CD4-positive, alpha-beta T cell treated with Interferon alpha-2 for 1 hour (primary cell): ENCODE measurements at places on chromosomes 11 and 22.

DNA sequence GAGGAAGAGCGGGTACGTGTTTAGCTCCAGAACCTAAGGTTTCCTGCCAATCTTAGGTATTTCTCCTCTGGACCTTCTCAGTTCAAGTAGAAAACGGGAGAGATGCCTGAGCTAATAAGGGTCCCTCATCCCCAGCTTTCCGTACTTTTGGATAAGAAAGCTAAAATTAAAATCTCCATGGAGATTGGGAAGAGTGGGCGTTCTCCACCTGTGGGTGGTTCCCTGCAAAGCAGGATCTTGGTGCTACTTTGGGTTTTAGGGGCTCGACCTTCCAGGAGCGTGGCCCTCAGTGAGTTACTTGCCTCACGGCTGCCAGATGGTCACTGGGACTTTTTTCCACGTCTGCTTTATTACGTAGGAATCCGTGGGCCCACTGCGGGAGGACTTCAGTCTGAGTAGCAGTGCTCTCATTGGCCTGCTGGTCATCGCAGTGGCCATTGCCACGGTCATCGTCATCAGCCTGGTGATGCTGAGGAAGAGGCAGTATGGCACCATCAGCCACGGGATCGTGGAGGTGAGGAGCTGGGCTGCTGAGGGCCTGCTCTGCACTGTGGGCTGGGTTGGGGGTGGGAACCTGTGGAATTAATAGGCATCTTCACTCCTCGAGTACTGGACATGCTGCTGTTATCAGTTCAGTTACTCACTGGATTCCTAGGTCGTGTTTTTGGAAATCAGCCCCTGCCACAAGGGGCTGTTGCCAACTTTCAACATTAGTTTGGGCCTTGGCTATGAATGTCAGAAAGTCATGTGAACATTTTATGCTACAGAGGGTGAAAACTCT lies 17.8 kb upstream of the ST14 start:
- no peak for DNase-seq

DNA sequence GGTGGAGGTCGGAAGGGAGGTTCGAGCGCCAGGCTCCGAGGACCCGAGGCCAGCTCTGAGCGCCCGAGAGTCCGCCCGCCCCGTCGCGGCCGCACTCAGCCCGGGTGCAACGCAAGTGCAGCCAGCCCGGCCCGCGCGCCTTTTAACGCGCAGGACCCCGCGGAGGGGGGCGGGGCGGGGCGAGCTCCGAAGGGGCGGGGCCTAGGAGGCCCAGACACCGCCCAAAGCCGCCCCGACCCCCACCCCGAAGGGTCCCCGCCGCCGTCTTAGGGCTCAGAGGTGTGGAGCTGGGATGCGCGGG lies at the start of gene PHOX2A:
Gene PHOX2A (minus strand): TSS at position 117 of the 301 bp plus-strand sequence. CDS start 172 bp downstream, outside the sequence.
- DNase-seq = no peak

DNA sequence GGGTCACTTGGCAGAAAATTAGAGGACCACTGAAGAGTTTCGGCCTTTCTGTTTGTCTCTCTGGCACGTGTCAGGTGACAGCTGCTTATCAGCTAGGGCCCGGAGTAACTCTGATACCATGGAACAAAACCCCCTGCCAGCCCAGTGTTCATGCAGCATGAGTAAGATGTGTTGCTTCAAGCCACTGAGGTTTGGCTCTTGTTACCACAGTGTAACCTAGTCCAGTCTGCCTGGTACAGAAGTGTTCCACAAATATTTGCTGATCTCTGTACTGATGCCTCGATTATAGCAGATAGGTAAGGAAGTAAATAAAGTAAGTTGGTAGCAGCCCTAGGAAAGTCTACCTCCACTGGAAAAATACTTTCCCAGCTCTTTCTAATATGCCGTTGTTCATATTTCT lies 20.5 kb upstream of the ETS1 start:
- DNase-seq = no peak

- DNase-seq = peak; percentile 70
These were observed 3.3 kb upstream of the RAG1 start for GRCh38 chr11:36564376-36565030.

DNA sequence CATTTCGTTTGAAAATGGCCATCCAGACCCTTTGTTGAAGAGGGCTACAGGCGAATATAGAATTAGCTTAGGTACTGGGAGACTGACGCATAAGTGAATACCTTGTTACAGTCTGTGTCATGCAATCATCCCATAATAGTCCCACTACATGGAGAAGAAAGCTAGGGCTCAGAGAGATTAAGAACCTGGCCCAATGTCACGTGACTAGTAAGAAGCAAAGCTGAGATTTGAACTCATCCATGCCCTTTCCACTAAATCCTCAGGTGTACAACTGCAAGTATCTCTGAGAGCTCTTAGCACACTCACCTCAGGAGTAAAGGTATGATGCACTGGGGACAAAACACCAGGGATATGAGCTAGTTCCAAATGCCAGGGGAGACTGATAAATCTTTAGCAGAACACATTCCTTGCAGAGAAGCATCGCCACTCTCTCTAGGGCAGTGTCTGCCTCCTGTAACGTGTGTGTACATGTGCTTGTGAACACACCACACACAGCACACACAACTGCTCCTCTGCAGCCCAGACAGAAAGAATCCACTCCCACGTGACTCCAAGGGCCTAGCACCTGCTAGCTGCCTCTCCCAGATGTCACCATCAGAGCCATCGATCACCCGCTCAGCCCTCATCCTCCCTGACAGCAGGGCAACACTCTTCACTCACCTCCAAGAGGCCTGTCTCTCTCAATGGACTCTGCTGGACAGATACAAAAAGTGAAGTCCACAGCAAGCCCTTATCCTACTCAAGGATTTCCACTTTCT lies 402.8 kb downstream of the NXPE2 start:
- no peak for DNase-seq

GRCh38 chr22:44012591-44012990 lies 11.5 kb upstream of the PARVB start:
- DNase-seq = no peak
